ENCODE measurements at places on chromosomes 4 and X.

GRCh38 chr4:88275516-88275915, 8.8 kb downstream of the PPM1K start:
- no peak for DNase-seq

DNA sequence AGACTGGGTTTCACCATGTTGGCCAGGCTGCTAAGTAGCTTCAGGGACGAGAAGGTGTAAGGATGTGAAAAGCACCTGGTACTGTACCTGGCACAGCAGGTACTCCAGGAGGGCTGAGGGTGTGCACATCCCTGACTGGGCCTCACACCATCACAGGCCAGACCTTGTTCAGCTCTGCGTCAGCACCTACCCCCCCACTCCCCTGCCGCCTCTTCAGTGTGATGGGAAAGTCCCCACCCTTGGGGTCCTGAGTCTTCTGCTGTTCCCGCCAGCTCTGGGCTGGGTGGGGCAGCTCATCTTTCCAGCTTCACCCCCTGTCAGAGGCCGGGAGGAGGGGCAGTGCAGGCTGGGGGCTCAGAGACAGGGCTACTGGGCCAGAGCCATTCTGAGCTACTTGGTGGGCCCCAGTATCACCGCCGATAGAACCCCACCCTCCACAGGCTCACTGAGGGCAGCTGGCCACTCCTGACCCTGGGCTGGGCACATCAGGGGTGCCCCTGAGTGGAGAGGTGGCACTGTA, 6.7 kb upstream of the SH3BP2 start:
- DNase-seq: peak; percentile 82

DNA sequence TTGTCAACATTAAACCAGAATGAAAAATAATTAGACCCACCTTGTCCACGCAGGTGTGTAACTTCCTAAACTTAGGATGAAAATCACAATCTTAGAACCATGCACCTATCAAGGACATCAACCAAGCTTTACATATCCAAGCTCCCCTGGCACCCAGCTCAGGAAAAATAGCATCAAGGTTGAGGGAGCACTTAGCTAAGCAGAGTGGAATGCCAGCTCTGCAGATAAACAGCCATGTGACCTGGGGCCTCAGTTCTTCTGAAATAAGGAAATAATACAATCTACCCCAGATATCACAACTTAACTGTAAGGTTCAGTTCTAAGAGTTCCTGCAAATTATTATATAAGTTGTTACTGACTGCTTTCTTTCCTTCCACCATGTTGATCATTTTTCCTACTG, 64.7 kb downstream of the DHX15 start:
- DNase-seq: no peak

DNA sequence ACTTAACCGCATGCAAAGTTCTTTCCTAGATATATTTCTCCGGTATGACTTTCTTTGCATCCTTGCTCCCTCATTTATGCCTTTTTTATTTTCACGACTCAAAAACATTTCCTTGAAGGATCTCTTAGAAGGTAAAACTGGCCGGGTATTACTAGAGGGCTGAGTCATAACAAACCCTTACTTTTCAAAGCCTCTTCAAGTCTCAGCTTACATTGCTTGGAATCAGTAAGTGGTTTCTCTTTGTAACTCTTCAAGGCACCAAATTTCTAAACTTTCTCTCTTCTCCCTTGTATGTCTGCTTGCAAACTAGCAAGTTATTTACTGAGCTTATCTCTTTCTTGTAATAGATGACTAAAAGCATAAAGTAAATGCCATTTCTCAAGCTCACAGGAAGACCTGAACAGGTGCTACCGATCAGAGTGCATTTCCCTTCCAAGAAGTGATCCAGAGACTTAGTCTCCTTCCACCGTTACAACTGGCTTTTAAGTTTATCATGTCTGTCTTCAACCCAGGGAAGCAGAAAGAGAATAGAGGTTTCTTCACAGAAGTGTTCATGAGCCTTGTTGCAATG, 75.5 kb downstream of the ANXA10 start:
- no peak for DNase-seq

DNA sequence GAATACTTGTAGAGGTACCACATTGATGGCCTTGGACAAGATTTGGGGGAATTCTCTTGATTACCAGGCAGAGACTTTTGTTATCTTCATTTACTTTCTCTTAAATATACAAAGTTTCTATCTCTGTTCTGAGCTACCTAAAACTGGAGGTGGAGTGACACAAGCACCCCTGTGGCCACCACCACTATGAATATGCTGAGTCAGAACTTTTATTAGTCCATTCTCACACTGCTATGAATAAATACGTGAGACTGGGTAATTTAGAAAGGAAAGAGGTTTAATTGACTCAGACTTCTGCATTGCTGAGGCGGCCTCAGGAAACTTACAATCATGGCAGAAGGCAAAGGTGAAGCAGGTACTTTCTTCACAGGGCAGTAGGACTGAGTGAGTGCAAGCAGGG, 67.1 kb downstream of the RTL3 start:
- DNase-seq: no peak

GRCh38 chr4:15755321-15756155, 22.6 kb upstream of the CD38 start:
- DNase-seq: peak; percentile 70

DNA sequence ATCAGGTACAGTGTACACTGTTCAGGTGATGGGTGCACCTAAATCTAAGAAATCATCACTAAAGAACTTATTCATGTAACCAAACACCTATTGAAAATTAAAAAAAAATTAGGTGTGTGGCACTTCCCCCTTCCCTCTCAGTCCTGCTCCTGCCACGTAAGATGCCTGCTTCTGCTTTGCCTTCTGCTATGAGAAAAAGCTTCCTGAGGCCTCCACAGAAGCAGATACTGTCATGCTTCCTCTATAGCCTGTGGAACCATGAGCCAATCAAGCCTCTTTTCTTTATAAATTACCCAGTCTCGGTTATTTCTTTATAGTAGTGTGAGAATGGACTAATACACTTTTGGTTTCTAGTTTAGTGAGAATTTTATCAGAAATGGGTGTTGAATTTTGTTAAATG, 459.8 kb upstream of the DIPK2B start:
- no peak for DNase-seq

DNA sequence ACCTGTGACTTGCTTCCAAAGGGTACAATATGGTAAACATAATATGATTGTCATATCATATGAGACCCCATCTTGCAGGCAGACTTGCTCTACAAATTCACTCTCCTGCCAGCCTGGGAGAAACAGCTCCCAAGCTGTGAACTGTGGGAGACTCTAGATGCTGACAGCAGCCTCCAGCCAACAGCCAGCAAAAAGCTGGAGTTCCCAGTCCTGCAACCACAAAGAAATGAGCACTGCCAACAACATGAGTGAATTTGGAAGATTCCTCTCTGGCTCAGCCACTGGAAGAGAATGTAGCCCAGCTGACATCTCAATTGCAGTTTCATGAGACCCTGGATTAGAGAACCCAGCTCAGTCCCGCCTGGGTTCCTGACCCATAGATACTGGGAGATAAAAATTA, 145.4 kb downstream of the QDPR start:
- DNase-seq: no peak

Measured in activated T-cell treated with anti-CD3 and anti-CD28 coated beads, Interleukin-2, amount 50 U/mL, for 24 hours (primary cell).